CD4-positive, alpha-beta T cell (primary cell): ENCODE measurements at places on chromosomes 2 and 18. TPM values are rescaled to one million over a fixed set of nuclear protein-coding genes. Genes with fewer than 3 reads are reported as not detected.
A peak's percentile ranks its signal among the peaks of the same experiment; 100 is the strongest.

GRCh38 chr2:113064281-113064680, 3.5 kb upstream of the IL1F10 start:
- no peak for DNase-seq

GRCh38 chr2:169095621-169096105, 26.3 kb downstream of the DHRS9 start:
- no peak for DNase-seq

Gene ZAP70
- 470 TPM for total RNA-seq

DNA sequence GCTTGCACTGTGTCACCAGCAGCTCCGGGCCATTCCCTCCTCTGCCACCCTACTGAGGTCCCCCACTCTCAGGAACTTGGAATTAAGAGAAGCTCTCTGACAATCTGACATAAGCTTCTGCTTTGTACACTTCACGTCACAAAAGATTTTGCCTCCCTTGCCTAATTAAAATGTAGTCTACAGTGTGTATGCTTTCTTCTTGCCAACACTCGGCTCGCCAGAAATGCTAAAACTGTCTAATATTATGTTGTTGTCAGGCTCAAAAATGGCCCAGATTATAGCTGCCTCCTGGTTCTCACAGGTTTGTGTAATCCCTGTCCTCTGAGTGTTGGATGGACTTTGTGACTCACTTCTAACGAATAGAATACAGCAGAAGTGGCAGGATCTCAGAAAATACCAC, 474.7 kb downstream of the MBD2 start:
- DNase-seq = no peak

GRCh38 chr2:196743165-196743564, 56.3 kb downstream of the GTF3C3 start:
- DNase-seq = no peak

DNA sequence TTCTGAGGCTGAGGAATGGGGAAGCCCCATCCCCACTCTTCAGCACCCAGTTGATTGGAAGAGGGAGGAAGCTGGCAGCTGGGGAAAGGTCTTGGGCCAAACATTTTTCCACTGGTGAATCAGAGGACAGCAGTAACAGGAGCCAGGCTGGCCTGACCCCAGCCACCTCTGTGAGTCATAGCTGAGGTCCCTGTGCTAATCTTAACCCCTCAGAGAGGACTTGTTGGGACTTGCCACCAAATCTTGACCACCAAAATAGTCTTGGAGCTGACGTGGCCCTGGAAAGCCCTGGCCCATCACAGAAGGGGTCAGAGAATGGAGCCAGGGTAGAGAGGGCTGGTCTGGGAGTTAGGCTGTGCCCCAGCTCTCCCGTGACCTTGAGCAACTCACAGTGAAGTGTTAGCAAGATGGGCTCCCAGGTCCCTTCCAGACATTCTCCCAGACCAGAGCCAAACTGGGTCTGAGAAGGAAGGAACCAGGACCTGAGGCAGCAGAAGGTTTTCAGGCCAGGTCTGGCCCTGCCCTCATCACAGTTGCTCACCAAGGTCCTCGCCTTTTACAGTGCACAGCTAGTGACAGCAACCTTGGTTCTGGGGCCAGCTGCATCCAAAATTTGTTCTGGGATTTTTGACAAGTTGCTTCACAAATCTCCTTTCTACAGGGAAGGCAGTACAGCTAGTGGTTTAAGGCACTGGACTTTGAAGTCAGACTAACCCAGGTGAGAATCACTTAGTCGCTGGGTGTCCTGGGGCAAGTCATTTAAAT, 266.6 kb downstream of the CYP26B1 start:
- DNase-seq = no peak

Gene ANKRD30B
- not detected for total RNA-seq

- no peak for DNase-seq
These were observed 181.7 kb downstream of the ATAD2B start for GRCh38 chr2:23745068-23745725.

GRCh38 chr18:37571266-37571665, 5.7 kb upstream of the CELF4 start:
- DNase-seq = no peak

Gene TBR1
- not detected for total RNA-seq

DNA sequence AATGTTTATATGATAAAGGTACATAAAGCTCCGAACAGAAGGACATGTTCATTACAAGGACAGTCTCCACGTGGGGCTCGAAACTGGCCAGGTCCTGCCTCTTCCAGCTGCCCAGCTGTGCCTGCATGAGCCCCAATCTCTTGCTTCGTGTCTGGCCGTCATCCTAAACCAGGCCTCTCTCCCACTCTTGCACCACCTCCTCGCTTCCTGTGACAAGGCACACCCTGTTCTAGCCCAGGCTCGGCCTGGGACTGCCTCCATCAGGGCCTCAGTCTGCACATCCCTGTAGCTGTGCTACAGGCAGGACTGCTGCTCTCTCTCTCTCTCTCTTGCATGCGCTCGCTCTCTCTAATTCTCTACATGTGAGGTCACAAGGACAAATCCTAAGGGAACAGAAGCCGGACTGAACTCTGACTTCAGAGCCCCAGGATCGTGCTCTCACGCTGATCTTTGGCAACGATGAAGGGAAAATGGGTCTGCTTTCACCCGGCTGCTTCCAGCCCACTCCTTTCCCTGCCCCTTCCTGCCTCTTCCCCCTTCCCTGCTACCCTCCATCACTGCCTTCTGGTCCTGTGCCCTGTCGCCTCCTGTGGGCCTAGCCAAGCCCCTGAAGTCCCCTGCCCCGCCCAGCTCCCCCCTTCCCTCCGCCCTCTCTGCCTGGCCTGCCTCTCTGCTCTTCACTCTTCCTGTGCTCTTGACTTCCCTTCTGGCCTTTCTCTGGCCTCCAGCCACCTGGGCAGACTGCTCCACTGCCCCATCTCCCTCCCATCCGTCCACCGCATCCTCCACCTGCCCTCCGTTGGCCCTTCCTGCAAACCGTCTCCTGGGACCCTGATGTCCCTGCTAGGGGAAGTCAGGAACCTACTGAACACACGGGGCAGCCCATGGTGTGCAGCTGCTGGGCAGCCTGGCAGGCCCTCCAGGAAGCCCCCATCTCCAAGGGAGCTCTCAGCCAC, 7.8 kb upstream of the GPR55 start:
- no peak for DNase-seq

DNA sequence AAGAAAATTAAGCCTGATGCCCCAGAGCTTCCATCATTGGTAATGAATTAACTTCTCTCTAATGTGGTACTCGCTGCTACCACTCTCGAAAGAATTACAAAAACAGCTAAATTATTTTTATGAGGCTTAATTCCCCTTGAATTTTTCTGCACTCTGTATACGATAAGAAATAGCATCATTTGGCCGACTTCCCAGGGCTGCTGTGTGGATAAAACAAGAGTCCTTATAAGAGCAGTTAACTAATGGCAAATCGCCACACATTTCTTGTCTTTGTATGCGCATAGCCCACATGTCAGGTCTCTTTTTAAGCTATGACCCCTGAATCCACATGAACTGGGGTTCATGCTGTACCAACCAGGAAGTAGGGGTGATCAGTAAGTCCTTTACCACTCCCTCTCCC, 668.4 kb downstream of the TMEM182 start:
- no peak for DNase-seq

- DNase-seq = no peak
These were observed 64.0 kb upstream of the MCFD2 start for GRCh38 chr2:46979571-46979979.

DNA sequence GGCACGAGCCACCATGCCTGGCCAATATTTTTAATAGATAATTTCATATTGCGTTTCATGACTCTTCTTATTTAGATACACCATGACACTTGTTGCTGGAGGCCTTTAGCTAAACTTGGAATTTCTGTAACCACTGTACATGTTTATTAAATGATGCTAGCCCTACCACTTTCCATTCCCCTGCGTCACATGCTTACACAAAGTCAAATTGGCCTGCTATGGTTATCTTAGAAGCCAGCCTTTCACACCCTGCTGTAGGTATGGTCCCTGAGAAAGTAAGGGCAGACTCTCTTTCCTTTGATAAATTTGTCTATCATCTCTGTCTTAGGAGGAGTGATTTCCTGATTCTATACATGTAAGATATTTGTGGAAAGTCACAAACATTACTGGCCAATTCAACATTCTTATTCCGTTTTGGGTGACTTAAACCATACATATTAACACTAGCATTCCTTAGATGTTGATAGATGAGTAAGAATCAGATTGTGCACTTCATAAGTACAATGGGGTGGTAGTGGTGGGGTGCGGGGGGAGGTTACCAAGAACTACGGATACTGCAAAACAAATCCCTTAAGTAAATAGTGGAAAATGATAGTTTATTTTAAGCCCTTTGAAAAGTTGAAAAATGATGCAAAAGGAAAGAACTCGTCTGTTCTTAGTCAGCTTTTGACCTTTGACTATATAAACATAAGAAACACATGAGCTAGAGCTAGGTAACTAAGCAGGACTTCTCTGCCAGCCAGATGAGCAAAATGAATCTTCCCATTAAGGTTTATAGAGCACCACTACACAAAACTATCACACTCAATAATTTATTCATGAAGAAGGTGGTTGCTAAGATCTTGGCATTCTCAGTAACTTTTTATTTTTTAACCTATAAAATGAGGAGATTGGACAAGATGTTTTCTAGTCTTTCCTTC, 7.9 kb upstream of the NDUFV2 start:
- DNase-seq = peak; percentile 18

DNA sequence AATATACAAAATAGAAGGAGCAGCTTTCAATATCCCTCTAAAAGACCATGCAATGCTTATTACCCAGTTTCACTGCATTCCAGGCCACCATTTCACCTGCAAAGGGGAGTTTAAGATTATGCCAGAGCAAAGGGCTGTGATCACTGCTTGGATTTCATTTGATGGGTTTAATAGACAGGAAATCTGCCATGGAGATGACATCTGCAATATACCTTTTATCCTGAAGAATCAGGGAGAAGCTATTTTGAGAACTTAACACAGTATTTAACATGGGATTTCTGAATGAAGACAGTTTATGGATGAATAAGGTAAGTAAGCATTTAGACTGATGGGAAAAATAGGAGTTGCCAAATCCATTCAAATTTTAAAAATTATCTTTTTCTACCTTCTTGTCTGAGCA, 303.0 kb upstream of the SLC8A1 start:
- no peak for DNase-seq
